ENCODE measurements at places on chromosomes 16 and 17.

DNA sequence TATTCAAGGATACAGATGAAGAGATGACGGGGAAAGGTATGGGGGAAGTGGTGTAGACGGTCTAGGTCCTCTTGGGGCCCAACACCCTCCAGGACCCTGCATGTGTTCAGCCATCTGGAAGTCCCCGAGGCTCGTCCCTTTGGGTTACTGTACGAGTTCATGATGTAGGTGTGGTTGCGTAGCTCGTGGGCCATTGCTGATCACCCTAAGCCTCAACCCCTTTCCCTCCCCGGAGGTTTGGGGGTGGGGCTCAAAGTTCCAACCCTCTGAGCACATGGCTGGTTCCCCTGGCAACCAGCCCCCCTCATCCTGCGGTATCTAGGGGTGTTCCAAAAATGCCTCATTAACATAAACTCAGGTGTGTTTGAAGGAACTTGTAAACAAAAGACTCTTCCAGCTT lies 98.8 kb upstream of the METRNL start:
- no peak for DNase-seq

GRCh38 chr17:71976011-71976649 lies 144.7 kb upstream of the SOX9 start:
- DNase-seq: no peak

DNA sequence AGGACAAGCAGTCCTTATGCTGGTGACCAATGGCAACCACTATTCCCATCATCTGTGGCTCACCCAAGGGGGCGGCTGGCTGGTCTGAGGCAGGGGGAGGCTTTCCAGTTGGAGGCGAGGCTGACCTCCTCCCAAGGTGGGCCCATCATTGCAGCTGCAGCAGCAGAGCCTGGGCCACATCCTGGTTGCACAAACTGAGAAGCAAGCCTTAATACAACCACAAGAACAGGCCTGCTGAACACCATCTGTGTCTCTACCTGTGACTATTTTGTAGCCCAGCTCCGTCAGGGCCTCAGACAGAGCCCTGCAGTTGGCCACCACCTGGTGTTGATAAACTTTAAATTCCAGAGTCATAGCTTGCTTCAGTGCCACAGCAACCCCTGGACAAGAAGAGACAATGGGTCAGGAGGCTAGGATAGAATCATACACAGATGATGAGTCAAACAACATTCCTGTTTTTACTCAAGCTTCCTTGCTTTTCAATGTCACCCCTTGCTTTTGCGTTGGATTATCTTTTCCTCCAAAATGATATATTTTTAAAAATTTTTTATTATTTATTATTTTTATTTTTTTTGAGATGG lies 17.9 kb downstream of the SMCR8 start:
- DNase-seq: no peak

DNA sequence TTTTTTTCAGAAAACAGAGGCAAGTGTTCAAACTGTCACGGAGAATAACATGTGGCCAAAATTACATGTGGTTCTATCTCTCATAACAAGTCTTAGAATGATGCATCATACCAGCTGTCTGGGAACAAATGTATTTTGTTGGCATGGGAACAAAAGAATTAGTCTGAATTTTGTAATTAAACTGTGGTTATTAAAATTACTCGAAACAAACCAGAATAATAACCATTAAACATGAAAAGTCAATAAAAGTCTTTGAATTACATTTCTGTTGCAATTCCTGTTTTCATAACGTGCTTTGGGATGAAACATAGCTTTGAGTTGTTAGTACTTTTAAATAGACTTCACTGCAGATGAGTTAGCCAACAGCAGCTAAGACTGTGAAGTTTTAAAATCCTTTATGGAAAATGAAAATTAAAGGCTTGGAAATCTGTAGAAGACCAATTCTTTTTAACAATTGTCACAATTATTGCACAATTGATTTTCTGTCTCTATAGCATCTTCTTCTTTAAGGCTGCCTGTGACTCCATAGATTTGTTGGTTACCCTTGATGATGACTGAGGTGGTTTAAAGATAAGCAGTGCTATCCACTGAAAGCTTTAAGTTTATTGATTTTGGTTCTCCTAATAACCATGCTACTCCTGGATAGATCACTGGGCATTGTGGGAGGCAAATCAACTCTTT lies 117.9 kb upstream of the AXIN2 start:
- no peak for DNase-seq

GRCh38 chr16:79811541-79811940 lies 211.0 kb upstream of the MAF start:
- no peak for DNase-seq

GRCh38 chr17:59832883-59833379 lies 59.8 kb downstream of the TUBD1 start:
- DNase-seq: no peak

GRCh38 chr17:41448506-41448905 lies 7.7 kb upstream of the KRT38 start:
- DNase-seq: no peak

- DNase-seq: no peak
Measured at GRCh38 chr17:9389111-9389527, 186.5 kb downstream of the STX8 start.

DNA sequence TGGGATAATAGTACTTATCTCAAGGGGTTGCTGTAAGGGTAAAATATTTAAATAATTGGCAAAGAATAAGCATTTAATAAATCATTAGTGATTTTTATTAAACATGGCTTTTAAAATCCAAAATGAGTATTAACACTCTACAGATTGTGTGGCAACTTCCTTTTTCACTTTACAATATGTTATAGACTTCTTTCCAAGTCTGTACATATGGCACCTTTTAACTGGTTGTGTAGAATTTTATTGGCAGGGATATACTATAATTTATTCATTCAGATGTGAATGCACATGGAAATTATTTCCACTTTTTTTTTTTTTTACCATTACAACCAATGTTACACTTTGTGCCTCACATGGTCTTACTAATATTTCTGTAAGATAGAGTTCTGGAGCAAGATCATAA lies 15.7 kb upstream of the NLRP1 start:
- DNase-seq: no peak

- no peak for DNase-seq
Measured at GRCh38 chr16:56057151-56057550, 134.1 kb upstream of the GNAO1 start.

DNA sequence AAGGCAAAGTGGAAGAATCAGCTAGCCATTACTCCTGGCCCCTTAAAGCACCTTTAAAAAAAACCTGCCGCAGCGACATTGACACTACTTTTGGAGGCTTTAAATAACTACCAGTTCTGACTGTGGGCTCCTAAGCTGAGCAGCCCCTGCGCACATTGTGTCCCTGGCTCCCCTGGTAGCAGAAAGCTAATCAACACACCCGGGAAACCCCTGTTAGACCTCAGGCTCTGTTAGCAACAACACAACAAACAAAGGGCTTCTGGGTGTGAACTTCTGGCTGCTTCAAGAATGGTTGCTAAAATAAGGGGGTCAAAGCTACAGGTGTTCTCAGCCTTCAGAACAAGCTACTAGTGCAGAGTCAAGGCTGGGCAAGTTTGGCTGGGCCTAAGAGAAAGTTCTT lies 83.6 kb downstream of the TMEM100 start:
- no peak for DNase-seq

DNA sequence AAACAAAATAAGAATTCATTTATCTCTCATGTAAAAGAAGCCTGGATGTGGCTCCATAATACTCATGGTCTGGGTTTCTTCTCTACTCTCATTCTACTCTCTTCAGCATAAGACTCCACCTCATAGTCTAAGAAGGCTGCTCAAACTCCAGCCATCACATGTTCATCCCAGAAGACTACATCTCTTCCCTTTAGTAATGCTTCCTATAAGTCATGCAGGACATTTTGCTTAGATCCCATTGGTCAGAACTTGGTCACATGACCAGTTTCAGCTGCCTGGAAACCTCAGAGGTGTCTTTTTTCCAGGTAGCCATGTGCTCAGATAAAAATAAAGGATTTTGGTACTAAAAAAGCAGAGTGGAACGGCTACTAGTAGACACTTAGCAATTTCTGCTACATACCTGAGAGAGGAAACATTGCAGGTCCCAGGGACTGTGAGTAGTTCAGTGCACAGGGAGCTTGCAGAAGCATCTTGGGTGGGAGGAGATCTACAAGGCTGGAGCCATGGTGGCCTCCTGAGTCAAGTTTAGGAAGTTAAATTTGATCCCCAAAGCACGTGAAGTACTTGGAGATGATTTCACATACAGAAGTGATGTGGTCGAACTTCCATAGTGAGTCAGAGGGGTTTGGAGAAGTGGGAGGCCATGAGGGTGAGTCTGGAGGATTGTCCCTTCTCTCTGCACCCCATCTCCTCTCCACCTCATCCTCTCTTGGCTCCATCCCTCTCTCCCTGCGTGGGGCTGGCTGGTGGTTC lies 110.2 kb downstream of the CCDC182 start:
- DNase-seq: no peak

- no peak for DNase-seq
Measured at GRCh38 chr16:21338537-21339268, 60.6 kb upstream of the CRYM start.

- DNase-seq: no peak
Measured at GRCh38 chr17:58569196-58569595, 54.8 kb upstream of the MTMR4 start.

GRCh38 chr16:87842209-87842869 lies 27.0 kb downstream of the SLC7A5 start:
- no peak for DNase-seq

- DNase-seq: no peak
Measured at GRCh38 chr16:81335669-81336068, 20.9 kb downstream of the GAN start.

- DNase-seq: no peak
Measured at GRCh38 chr16:56136256-56136655, 55.0 kb upstream of the GNAO1 start.

GRCh38 chr17:76145231-76146052 lies 4.4 kb upstream of the FOXJ1 start:
- DNase-seq: no peak

DNA sequence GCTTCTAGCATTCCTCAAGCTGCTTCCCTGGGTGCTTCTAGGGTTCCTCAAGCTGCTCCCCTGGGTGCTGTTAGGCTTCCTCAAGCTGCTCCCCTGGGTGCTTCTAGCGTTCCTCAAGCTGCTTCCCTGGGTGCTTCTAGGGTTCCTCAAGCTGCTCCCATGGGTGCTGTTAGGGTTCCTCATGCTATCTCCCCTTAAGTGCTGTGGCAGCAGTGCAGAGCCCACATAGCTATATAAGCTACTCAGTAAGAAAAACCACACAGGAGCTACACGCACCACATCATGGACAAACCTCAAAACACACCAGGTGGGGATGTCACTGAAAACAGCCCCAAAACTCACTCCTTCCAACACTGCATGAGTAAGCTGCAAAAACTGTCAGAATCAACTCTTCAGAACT lies 35.2 kb downstream of the ANKRD11 start:
- no peak for DNase-seq

DNA sequence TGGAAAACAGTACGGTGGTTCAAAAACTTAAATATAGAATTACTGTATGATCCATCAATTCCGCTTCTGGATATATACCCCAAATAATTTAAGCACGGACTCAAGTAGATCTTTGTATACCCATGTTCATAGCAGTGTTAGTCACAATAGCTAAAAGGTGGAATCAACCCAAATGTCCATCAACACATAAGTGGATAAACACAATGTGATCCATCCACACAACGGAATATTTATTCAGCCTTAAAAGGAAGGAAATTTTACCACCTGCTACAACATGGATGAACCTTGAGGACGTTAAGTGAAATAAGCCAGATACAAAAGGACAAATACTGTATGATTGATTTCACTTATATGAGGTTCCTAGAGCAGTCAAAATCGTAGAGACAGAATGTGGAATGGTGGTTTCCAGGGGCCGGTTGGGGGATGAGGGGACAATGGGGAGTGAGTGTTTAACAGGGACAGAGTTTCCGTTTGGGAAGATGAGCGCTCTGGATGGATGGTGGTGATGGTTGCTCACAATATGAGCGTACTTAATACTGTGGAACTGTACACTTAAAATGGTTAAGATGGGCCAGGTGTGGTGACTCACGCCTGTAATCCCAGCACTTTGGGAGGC lies 5.4 kb upstream of the RNF222 start:
- no peak for DNase-seq

DNA sequence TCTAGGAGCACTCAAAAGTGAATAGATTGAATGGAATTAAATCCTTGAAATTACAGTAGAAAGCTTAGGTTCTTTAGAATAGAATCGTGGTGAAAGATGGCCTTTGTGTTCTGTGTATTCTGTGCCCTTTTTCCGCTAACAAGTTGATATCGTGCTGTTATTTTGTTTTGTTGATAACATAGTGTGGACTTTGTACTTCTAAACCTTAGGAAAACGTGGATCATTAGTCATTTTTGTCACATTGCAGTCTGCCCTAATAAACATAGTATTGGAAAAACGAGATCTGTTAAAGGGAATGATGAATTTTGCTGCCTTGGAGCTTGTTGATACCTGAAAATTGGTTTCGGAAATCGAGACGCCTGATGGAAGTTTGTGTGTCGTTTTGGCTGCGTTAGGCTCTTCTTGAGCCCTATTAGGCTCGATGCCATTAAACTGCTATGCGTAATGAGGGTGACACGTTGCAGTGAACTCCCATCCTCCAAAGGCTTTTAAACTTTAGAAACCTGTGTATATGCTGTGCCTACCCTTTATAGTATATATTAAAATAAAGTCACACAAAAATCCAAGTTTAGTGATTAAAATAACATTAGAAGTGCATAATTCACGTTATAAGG lies 145.7 kb downstream of the PRKCA start:
- no peak for DNase-seq

GRCh38 chr17:66830451-66830850 lies 4.5 kb upstream of the CACNG5 start:
- DNase-seq: no peak

GRCh38 chr17:80668375-80669148 lies 123.9 kb downstream of the RPTOR start:
- no peak for DNase-seq

GRCh38 chr17:44097110-44097958 lies 26.1 kb downstream of the HDAC5 start:
- no peak for DNase-seq

- DNase-seq: no peak
Measured at GRCh38 chr16:19184823-19185509, 16.9 kb downstream of the SYT17 start.

- no peak for DNase-seq
Measured at GRCh38 chr16:22788193-22788530, 25.8 kb upstream of the HS3ST2 start.

GRCh38 chr17:55774846-55775271 lies 24.0 kb downstream of the PCTP start:
- no peak for DNase-seq

GRCh38 chr16:64969221-64969620 lies 152.6 kb downstream of the CDH11 start:
- DNase-seq: no peak

DNA sequence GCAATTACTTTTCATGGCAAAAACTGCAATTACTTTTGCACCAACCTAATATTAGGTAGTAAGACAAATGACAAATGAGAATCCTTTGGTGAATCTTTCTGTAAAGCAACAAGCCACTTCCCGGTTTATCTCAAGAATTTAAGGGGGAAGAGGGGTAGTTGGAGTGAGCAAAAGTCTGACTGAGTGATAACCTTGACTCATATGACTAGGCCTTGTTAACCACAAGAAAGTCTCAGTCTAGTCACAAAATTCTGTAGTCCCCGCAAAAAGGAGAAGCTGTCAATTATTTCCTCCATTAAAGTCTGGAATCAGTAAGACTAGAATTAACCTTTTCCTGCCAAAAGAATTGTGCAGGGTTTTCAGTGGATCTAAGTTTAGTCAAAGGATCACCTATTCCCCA lies 72.2 kb upstream of the GNAO1 start:
- no peak for DNase-seq

- DNase-seq: no peak
Measured at GRCh38 chr16:67259705-67260104, 10.9 kb downstream of the SLC9A5 start.

All from stimulated activated CD4-positive, alpha-beta T cell treated with anti-CD3 and anti-CD28 coated beads, Interleukin-12 subunit alpha, Interleukin-12 subunit beta, amount 100 ng/mL, for 24 hours (primary cell).